ENCODE measurements at places on chromosomes 13 and 19. TPM values are rescaled to one million over a fixed set of nuclear protein-coding genes. Genes with fewer than 3 reads are reported as not detected.
A peak's percentile ranks its signal among the peaks of the same experiment; 100 is the strongest.

DNA sequence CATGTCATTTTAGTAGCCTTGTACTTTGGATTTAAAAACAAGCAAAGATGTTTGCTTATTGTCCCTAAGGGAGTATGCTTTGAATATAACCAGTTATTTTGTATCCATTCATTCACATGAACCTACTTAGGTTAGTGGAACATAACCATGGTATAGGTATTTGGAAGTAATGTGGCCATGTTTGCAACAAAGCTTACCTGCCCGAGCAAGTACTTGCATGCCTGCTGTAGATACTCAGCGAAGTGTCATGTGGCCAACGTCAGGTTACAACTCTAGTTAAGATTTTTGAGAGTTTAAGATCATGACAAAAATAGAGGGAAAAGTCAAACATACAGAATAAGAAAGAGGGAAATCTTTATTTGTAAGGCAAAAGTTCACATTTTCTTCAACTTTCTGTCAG, 57.2 kb downstream of the COG6 start:
- no peak for DNase-seq

- no peak for DNase-seq
These were observed 9.6 kb downstream of the CEBPA start for GRCh38 chr19:33292595-33293254.

GRCh38 chr19:5254543-5254942, 86.1 kb downstream of the PTPRS start:
- DNase-seq = no peak

GRCh38 chr19:2032296-2032941, 16.9 kb upstream of the BTBD2 start:
- DNase-seq = peak; percentile 55

- no peak for DNase-seq
These were observed 65.8 kb downstream of the KATNAL1 start for GRCh38 chr13:30241532-30241931.

GRCh38 chr19:58518256-58519086, 1.1 kb downstream of the ZBTB45 start:
- DNase-seq = no peak

DNA sequence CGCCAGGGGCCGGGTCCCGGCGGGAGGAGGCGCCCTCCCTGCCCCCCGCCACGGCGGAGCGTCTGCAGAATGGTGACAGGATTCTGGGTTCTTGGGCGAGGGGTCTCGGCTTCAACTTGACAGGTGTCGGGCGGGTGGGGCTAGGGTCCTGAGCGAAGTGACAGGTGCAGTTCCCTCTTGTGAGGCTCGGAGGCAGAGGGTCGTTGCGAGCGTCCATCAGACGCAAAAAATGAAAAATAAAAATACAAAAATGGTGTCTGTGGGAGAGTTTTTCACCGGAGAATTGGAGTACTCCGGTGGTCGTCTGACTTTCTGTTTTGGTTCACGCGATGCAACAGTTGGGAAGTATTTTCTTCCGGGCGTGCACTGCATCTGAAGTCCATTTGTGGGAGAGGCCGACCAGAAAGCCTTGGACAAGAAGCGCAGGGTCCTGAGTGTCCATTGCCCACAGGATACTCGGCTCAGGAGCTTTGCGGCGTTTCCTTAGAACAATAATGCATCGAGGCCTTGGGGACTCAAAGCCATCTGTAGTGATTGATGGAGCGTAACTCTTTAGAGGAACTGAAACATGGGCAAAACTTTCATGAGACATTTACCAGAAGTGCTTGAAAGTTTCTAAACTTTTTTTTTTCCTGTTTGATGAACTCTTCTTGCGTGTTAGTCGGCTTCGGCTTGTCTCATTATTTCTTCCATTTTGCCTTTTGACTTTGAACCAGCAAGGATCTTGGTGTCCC, 759 bp downstream of the RB1 start:
- no peak for DNase-seq

- DNase-seq = no peak
These were observed at the start of gene FAM187B for GRCh38 chr19:35228177-35228930. FAM187B (minus strand) TSS chr19:35228739; CDS start chr19:35228680, 59 bp downstream.

DNA sequence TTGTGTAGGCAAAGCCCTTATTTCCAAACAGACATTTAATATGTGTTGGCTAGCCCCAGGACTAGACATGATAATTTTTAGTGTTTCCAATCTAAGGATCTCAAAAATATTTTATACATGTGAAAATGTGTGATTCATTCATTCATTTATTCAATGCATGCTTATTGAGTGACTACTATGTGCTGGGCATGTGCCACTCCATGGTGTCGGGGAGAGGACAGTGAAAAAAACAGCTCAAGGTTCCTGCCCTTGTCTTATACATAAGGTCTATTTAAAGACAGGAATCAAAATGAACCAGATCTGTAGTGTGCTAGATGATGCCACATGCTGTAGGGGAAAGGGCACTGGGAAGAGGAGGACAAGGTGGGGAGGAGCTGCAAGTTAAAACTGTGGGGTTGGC, 36.5 kb downstream of the GJA3 start:
- DNase-seq = no peak

GRCh38 chr19:45139286-45140143, 21.3 kb downstream of the NKPD1 start:
- no peak for DNase-seq

- DNase-seq = no peak
These were observed 13.4 kb upstream of the SIGLEC12 start for GRCh38 chr19:51514866-51515481.

DNA sequence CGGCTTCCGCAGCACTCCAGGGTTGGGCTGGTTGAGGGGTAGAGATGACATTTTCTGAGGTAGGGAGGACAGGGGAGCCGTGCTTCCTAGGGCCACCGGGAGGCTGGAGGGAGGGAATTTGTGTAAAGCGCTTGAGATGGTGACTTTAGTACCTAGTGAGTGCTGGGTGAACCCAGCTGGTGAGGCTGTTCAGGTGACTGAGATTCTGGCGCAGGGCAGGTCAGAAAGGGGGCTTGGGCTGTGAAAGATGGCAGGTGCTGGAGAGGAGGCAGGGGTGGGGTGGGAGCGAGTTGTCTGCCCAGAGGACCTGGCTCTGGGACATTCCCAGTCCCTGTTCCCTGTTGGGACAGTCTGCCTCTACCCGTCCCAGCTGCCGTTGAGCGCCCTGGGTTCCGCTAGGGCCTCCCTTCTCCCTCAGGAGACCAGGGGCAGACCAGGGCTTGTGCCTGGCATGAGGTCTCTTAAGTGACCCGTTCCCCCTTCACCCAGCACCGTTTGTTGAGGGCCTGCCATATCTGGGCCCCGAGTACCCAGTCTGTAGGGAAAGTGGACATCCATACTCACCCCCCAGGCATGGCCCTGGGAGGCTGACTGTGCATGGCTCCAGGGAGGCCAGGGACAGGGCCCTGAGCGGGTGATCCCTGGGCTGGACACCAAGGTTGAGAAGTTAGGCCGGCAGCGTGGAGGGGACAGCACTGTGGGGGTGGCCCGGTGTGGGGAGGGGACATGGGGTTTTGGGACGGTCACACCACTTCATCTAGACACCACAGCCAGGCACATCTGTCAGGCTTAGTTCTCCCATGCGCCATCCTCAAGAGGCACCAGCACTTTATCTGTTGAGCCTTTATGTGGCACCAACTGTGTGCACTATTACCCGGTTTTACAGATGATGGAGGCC, 5.0 kb downstream of the PTOV1 start:
- DNase-seq = no peak

GRCh38 chr19:19261350-19262189, 11.5 kb downstream of the TM6SF2 start:
- no peak for DNase-seq

- no peak for DNase-seq
These were observed 137.2 kb upstream of the DACH1 start for GRCh38 chr13:72004246-72004645.

DNA sequence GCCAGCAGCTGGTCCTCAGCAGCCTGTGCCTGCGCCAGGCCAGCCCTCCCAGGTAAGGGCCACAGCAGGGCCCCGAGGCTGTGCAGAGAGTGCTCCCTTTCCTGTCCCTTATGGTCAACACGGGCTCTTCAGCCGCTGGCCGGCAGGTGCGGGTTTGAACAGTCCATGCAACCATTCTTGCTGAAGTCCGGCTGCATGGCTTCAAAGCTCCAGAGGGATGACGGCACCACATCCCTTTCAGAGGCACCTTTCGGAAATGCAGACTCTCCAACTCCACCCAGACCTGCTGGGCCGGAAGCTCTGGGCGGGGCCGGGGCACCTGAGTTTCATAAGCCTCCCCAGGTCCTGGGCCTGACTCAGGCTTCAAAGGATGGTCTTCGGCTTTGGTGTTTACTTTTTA, 81.3 kb downstream of the SPACA7 start:
- no peak for DNase-seq

- DNase-seq = no peak
These were observed 272.0 kb upstream of the TMTC4 start for GRCh38 chr13:100946588-100946987.

DNA sequence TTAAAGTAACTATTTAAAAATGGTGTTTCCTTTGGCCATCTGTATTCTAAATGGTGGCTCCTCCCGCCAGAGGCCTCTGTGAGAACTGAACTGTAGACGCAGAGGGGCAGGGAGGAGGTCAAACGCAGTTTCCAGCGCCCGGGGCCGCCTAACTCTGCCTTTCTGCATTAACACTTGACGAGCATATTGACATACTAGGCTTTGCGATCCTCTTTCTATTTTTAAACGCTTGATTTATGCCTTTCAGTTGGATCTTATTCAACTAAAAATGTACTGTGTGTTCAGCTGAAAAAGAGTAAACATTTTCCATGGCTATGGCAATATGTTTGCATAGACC, 74.7 kb downstream of the SPACA7 start:
- no peak for DNase-seq

DNA sequence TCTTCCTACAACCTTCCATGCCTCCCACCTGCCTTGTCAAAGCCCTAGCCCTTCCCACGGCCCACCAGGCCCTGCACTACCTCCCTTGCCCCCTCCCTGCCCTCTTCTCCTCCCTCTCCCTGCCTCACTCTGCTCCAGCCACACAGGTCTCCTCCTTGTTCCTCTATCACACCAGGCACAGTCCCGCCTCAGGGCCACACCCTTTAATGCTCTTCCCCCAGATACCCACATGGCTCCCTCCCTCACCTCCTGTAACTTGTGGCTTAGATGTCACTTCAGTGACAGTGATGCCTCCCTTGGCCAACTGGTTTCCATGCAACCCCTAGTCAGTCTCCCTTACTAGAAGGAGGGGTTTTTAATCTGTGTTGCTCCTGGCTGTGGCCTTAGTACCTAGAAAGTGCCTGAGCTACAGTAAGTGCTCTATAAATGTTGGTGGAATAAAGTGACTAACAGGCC, 1.3 kb downstream of the SIRT6 start:
- DNase-seq = no peak

GRCh38 chr19:19554074-19555023, 16.3 kb downstream of the CILP2 start:
- DNase-seq = no peak

DNA sequence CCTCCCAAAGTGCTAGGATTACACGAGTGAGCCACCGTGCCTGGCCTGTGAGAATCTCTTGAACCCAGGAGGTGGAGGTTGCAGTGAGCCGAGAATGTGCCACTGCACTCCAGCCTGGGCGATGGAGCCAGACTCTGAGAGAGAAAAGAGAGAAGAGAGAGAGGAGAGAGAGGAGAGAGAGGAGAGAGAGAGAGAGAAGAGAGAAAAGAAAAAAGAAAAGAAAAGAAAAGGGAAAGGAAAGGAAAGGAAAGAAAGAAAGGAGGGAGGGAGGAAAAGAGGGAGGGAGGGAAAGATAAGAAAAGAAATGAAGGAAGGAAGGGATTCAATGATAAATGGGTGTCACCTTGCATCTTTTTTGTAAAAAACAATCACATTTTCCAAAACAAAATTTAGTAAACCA, 23.0 kb upstream of the PSPC1 start:
- DNase-seq = no peak

- no peak for DNase-seq
These were observed 72.5 kb upstream of the MRI1 start for GRCh38 chr19:13691569-13692435.

The CYP4F11 gene
- total RNA-seq = 16.6 TPM

The CD79A gene
- not detected for total RNA-seq

The ZNF17 gene
- total RNA-seq = 12.6 TPM

The RHPN2 gene
- total RNA-seq = 1.6 TPM

The ZNF625 gene
- total RNA-seq = 4.8 TPM

The INAFM1 gene
- 3.3 TPM for total RNA-seq

The FRY gene
- total RNA-seq = 5.8 TPM

The ACP7 gene
- 0.19 TPM for total RNA-seq

The AMER2 gene
- not detected for total RNA-seq

The INSR gene
- 4.9 TPM for total RNA-seq

The BORCS8 gene
- 11.4 TPM for total RNA-seq

Data from esophagus squamous epithelium (tissue), 5 donors.